ENCODE measurements at places on chromosomes 6 and 20.

DNA sequence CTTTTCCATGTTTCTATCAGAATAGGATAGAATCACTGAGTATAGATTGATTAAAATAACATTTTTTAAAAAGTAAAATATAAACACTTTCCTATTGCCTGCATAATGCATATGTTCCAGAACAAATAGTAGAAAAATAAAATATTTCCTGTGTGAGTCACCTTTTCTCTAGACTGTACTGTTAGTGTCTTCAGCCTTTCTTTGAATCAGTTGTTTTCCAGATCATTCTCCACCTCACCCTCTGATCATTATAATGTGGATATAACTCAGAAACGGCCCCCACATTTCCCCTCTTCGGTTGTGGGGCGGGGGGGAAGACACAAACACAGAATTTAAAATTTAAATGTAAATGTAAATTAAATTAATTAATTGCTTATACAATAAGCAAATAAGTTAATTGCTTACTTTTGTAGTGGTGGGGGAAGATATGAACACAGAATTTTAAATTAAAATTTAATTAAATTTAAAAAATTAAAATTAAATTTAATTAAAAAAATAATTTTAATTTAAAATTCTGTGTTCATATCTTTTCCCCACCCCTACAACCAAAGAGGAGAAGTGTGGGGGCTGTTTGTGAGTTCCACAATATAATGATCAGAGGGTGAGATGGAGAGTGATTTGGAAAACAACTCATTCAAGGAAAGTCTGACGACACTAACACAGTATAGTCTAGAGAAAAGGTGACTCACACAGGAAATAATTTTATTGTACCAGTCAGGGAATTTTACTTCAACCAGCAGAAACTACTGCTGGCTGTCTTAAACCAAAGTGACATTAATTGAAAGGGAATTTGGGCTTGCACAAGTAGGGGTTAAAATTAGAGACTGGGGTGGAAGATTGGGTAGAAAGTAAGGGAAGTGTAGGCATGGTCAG lies 37.1 kb upstream of the PROKR2 start:
- DNase-seq, result no peak

DNA sequence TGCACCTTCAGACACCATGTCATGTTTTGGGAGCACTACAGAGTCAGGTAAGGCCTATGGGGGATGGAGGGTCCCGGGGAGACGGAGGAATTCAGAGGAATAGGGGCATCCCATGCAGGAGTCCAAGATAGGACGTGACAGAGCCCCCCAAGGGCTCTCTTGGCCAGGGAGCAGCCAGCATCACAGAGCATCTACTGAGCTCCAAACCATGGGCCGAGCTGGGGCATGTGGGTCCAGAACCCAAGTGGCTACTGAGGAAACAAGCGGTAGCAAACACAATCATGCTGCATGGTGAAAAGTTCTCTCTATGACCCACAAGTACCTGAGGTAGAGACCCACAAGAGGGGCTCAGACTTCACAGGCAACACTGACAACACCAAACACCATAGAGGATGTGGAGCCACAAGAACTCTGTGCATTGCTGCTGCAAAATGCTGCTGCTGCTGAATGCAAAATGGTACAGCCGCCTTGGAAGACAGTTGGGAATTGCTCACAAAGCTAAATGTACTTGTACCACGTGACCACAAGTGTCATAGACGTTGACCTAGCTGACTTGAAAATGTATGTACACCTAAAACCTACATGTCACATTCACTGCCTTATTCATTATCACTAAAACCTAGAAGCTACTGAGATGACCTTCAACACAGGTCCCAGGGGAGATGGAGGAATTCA lies 33.4 kb upstream of the MAS1L start:
- DNase-seq, result no peak

GRCh38 chr6:26327450-26328264 lies 37.3 kb upstream of the BTN3A2 start:
- peak; percentile 52 for DNase-seq

- DNase-seq, result no peak
Observed at GRCh38 chr6:149045404-149045803, 272.1 kb upstream of the TAB2 start.

- no peak for DNase-seq
Observed at GRCh38 chr6:85792254-85792653, 149.6 kb upstream of the SYNCRIP start.

DNA sequence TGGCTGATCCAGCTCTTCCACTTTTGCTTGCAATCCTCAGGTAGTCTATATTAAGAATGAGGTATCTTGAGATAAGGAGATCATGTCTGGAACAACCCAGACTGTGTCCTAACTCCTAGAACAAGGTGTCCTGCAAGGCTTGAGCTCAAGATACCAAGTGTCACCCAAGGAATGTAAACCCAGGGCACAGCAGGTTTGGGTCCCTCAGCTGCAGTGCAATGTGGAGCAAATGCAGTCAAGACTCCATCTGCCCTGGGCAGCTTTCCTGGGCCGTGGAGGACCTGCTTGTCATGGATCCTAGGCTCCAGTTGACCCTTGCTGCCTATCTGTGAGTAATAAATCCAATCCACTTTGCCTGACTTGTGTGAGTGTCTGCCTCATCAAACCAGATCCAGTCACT lies 166.1 kb downstream of the OTOR start:
- no peak for DNase-seq

Data from putamen (tissue), 1 donor.